ENCODE measurements at places on chromosomes 7 and 10.

DNA sequence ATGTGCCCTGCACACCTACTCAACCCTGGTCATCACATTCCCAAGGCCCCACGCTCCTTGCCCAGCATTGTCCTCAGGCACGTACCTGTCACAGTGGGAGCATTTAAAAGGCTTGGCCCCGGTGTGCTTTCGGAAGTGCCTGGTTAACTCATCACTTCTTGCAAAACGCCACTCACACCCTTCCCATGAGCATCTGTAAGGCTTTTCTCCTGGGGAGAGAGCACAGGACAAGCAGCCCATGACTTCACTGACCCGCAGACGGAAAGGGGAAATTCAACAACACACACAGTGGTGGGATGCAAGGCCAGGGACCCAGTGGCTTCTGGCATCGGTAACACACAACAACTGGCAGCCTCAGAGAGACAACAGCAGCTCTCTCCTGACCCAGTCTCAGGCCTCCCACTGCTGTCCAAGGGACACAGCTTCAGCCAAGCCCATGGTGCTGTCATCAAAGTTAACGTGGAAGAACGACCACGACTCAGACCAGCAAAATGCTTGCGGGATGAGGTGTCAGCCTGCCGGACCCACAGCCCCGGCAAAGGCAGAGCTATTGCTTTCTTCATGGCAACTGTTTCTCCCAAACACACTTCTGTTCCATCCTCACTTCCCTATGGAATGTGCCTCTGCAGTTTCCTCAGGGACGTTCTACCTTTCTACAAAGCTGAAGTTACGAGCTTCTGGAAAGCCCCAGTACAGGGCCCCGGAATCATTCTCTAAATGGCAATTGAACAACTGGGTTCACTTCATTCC is 4.8 kb downstream of the KLF6 start:
- DNase-seq = no peak

DNA sequence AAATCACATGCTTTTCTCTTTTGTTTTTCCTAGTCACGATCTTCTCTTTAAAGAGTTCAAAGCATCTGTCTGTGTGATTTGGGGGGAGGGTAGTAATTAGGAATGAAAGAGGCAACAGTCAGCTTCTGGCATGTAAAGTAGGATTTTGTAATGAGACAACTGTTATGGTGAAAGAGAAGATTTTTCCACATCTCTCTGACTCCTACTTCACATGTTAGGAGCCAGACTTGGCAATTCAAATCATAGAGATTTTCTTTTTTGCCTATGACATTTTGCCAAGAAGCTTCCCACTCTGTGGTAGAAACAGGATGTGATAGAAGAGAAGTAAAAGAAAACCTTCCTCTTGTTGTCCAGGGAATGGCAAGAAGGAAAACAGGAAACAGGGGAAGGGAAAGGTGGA is 38.3 kb upstream of the KLHL7 start:
- no peak for DNase-seq

- no peak for DNase-seq
Observed at GRCh38 chr7:29421010-29421956, 142.4 kb upstream of the PRR15 start.

GRCh38 chr10:80598084-80598798 is 60.5 kb downstream of the SH2D4B start:
- DNase-seq = no peak

GRCh38 chr10:129501652-129502436 is 34.8 kb downstream of the MGMT start:
- DNase-seq = no peak

- no peak for DNase-seq
Observed at GRCh38 chr10:71363936-71364335, 32.8 kb upstream of the CDH23 start.

- DNase-seq = no peak
Observed at GRCh38 chr10:123421461-123421860, 244.7 kb upstream of the GPR26 start.

DNA sequence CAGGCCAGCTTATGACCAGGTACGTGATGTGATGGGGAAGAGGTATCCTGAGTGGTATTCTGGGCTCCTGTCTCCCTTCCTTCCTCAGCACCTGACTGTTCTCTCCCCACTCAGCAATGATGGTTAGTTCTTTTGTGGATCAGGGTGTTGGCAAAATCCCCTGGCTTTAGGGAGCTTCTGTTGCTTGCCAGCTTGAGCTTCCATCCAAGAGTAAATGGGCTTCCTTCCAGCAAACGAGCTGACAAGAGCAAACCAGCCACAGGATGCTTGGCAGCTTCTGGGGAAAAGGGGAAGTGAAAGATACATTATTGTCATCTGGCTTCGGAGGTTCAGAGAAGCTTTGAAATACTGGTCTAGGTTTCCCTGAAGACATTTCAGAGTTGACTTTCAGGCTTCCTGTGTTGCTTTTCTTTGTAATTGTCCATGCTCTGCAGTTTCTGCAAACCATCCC is 5.2 kb downstream of the DUSP5 start:
- DNase-seq = peak; percentile 27

- no peak for DNase-seq
Observed at GRCh38 chr7:75876126-75876881, 2.5 kb upstream of the RHBDD2 start.

DNA sequence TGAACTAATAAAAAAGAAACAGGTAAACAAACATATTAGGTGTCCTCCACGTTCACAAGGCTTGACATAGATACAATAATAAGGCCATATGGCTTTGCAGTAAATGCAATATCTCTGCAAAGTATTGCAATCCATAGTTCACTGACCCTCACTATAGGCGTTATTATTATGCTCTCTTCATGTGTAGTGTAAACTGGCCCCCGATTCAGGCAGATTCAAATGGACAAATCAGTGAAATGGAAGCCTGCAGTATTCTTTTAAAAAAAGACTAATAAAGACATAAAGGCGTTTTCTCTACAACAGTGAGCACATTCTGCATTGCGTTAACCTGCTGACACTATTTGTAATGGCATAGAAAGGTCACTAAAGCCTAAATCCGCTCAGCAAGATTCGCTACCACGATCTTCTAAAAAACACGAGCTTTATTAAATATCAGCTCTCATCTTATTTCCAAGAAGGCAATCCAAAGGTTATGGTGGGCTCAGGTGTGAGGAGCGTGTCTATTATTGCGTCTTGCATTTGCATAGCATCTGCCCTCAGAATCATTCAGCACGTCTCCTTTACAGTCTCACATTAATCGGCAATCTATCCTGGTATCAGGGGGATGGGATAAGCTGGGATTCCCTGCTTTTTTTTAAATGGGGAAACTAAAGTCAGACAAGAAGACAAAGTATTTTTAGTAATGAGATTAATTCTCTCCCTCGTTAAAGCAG is 36.2 kb downstream of the FRMD4A start:
- no peak for DNase-seq

DNA sequence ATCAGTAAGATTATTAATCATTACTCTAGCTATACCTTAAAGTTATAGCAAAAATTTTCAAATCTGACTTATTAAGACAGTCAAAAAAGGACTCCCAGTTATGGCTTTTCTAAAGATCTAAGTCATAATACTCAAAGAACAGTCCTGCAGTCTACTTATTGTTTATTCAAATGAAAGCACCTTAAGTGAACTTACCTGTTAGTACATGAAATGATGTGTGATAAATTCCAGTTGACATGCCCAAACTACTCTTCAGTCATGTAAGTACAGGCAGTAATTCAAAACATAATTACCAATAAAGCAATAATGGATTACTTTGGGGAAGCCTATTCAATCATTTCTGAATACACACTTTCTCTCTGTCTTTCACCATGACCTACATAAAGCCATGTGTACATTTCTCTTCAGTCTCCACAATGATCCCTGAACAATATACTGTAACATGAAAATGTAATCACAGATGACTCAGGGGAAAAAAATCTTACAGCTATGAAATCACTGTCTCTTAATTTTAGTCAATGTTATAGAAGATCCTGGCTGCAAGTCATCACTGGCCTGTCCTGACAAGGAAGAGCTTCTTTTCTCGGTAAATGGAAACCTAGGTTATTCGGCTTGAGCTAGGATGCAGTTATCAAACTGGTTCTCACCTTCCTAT is 420.7 kb upstream of the LRRTM3 start:
- no peak for DNase-seq

GRCh38 chr10:120453886-120454285 is 3.1 kb upstream of the PLPP4 start:
- DNase-seq = no peak

DNA sequence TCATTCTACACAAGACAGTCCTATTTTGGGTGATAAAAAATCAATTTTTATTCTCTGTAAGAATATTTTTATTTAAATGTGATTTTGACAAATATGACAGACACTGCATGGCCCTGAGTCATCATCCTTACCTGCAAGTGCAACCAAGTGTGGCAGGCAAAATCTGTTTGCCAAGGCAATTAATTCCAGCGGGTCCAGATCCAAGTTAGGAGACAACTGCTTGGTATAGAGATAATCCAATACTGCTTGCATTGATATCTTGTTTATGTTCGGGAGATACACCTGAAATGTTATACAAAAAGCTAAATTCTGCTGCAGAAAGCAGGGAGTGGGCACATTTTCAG is 66.2 kb downstream of the RHOBTB1 start:
- DNase-seq = no peak

- DNase-seq = no peak
Observed at GRCh38 chr7:7738622-7739021, 20.2 kb upstream of the RPA3 start.

DNA sequence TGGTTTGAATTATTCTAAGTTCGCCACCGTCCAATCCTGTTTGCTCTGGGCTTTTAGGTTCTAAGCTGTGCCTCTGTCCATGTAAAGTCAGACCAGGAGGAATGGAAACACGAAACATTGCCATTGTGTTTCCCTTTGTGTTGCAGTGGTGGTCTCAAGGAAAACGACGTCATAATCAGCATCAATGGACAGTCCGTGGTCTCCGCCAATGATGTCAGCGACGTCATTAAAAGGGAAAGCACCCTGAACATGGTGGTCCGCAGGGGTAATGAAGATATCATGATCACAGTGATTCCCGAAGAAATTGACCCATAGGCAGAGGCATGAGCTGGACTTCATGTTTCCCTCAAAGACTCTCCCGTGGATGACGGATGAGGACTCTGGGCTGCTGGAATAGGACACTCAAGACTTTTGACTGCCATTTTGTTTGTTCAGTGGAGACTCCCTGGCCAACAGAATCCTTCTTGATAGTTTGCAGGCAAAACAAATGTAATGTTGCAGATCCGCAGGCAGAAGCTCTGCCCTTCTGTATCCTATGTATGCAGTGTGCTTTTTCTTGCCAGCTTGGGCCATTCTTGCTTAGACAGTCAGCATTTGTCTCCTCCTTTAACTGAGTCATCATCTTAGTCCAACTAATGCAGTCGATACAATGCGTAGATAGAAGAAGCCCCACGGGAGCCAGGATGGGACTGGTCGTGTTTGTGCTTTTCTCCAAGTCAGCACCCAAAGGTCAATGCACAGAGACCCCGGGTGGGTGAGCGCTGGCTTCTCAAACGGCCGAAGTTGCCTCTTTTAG is 46.3 kb upstream of the DMBT1 start:
- no peak for DNase-seq

GRCh38 chr10:127942811-127943210 is 35.9 kb downstream of the PTPRE start:
- no peak for DNase-seq

GRCh38 chr7:112481833-112482670 is 1.3 kb downstream of the LSMEM1 start:
- no peak for DNase-seq

DNA sequence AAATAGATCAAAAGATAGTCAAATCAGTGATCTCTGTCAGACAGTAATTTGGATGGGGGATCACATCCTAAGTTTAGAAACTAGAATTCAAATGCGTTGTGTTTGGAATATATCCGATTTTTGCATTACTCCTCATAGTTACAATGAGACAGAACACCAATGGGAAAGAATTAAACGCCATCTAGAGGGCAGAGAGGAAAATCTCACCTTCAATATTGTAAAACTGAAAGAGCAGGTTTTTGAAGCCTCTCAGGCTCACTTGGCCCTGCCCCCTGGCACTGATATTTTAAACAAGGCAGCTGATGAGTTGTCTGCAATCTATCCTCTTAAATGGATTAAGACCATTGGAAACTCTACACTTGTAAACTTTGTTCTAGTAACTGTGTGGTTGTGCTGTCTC is 17.7 kb downstream of the FRG2B start:
- DNase-seq = no peak

- DNase-seq = no peak
Observed at GRCh38 chr7:30750683-30751650, 968 bp upstream of the INMT start.

DNA sequence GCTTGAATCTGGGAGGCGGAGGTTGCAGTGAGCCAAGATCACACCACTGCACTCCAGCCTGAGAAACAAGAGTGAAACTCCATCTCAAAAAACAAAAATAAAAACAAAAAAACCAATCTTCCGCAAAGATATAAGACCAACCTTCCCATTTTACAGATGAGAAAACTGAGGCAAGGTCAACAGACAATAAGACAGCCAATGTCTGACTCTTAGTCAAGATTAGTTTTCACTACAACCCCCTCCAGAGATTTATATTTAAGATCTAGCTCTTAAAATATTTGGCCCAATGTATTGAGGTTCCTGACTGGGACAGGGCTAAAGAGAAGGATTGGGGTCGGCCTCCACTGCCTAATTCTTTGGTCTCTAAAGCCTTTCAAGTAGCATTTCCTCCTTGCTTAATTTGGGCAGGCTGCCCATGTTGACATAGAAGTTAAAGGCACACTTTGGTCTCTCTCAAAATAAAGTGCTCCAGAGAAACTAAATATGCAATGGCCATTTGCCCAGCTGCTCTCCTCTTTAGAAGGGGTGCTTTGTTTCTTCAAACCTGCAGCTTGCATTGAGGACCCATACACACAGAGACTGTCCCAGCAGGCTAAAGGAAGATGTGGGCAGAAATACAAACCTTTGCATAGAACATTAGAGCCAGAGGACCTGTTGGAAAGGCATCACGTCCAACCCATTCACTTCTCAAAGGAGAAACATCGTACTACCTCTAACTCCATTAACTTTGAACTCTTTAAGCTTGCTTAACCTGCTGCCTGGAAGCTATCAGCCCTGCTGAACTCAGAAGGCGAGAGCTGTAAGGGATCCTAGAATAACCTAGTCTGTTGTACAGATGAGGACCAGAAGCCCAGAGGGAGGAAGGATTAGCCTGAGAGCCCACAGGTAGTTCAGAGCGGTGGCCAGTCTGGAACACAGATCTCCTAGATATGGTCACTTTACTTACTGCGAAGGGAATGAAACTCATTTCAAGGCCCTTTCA is 3.9 kb downstream of the TECTB start:
- DNase-seq = no peak

DNA sequence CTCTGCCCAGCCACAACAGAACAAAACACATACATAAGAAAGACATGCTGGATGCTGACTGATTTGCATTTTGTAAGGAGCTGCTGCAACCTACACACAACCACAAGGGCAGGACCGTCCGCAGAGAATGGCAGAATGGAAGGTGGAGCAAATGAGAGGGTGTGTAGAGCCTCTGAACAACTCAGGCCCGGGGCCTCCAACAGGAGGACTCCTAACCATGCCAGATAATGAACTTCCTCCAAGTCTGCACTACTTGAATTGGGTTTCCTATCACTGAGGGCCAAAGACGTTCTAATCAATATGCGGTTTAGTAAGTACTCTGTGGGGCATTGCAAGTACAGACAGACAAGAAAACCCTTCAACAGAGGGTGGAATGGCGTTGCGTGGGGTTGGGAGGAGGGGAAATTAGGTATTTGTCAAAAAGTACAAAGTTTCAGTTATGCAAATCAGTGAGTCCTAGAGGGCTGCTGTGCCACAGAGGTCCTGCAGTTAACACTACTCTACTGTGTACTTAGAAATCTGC is 14.6 kb downstream of the VOPP1 start:
- no peak for DNase-seq
